Activated CD4-positive, CD25-positive, alpha-beta regulatory T cell treated with anti-CD3 and anti-CD28 coated beads, Interleukin-2, amount 50 U/mL, for 16 hours (primary cell): ENCODE measurements at places on chromosomes 3 and 15.

- DNase-seq: no peak
Measured at GRCh38 chr3:73674280-73674679, 49.5 kb upstream of the PDZRN3 start.

- no peak for DNase-seq
Measured at GRCh38 chr3:185825006-185825638, at the start of gene IGF2BP2. IGF2BP2 (minus strand) TSS chr3:185825042; CDS start chr3:185824960, 82 bp downstream.

DNA sequence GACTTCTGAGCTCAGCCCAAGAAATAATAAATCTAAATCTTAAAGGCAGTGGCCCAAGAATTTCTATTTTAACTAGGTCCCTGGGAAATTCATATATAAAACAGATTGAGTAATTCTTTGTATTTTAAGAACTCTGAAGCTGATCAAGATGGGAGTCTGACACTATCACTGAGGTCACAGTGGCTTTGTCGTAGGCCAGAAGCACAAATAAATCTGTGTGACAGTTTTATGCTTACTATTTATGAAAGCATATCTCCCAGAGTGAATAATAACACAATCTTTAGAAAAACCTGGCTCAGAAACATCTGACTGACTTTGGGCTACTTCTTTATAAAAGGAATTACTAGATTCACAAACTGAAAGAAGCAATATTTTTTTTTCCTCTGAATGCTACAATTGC lies 51.9 kb downstream of the SLITRK3 start:
- DNase-seq: no peak

DNA sequence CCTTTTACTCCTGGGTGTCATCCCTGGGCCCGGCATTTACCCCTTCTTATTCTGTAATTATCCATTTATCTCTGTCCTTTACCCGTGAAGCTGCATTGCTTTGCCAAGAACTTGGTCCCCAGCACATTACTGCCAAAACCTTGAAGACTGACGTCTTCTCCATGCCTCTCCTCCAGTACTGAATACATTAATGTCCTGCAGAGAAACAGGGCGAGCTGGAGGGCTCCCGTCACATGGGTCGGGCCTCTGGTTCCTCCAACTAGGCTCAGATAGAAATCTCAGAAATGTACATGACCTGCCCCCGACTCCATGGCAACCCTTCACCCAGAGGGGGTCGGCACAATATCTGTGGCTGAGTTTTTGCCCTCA lies 445 bp downstream of the EFCAB12 start:
- no peak for DNase-seq

DNA sequence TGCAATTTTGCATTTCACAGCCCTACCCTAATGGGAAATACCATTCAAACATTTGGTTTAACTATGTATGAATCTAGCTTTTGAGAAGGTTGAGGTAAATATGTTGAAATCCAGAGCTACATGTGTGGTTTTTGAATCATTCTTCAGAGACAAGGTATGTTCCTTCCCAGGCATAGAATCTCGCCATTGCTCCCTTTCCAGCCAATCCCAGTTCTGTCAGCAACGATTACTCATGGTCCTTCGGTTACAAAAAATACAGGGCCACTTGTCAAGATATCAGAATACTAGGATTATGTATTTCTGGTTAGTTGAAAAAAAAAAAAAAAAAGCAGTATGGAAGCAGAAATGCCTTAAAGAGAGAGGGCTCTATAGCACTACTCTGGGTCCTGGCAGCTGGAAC lies 182.4 kb downstream of the RBMS3 start:
- no peak for DNase-seq

- DNase-seq: no peak
Measured at GRCh38 chr3:140505213-140505612, 172.7 kb upstream of the TRIM42 start.

DNA sequence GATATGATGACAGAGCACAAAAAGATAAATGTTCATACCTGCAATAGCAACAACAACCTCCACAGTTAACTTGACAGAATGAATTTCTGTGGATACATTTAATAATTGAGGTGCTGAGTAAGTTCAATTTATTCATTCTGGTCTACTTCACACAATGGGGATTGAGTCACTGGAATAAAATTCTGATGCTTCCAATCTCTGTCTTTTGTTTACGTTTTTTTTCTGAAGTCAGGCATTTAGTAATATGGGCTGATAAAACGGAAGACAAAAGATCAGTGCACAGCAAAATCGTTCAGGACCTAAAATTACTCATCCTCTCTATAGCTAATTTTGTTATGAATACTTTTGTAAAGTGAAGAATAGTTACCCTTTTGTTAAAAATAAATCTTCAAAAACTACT lies 565.9 kb upstream of the CCDC54 start:
- no peak for DNase-seq

GRCh38 chr3:126696701-126697267 lies 7.3 kb upstream of the CHCHD6 start:
- no peak for DNase-seq

GRCh38 chr3:177351757-177352158 lies 154.5 kb upstream of the TBL1XR1 start:
- no peak for DNase-seq

DNA sequence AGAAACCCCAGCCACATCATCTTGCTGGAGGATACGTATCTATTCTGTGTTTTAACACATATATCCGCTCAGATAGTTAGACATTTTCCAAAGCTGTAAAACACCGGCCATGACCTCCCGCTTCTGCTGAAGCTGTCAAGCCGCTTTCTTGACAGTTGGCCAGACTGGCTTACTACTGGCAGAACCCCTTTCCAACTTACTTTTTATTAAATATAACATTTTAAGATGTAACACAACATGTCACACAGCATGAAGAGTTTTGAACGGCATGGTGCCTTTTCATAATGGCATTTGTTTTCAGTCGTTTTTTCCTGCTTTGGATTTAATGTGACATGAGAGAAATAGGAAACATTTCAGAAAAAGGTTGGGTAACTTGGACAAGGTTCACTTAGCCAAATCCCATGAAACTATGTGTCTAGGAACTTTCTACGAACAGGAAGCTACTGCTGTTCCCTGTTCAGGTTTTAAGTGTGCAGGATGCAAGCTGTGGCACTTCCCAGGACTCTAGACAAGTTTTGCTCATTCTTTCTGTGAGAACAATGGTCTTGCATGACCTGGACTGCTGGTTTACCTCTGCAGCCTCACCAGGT lies 281.4 kb downstream of the THSD4 start:
- DNase-seq: no peak

- DNase-seq: no peak
Measured at GRCh38 chr3:732326-732928, 360.4 kb upstream of the CNTN6 start.

DNA sequence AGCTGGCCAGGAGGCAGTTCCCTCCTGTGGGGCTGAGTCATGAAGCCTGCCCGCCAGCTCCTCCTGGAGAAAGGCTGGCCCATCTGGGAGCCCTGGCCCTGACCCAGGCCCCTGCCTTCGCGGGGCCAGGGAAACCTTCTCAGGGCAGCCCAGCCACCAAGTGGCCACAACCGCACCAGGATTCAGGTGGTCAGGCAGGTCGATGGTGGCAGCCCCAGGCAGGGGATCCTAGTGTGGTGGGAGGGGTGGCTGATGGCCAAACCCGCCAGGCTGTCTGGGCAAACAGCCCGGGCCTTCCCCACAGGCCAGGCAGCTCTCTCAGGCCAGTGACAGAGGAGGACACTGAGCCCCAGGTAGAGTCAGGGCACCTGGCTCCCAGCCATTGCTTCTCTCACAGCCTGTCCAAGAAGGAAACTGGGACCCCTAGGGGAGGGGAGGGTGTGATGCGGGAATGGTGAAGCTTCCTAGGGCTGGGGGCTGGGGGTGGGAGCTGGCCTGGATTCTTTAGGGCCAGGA lies 1.2 kb downstream of the TWF2 start:
- no peak for DNase-seq

- no peak for DNase-seq
Measured at GRCh38 chr3:176767385-176767784, 429.9 kb downstream of the TBL1XR1 start.

GRCh38 chr15:86541540-86541939 lies 461.9 kb downstream of the AGBL1 start:
- no peak for DNase-seq

DNA sequence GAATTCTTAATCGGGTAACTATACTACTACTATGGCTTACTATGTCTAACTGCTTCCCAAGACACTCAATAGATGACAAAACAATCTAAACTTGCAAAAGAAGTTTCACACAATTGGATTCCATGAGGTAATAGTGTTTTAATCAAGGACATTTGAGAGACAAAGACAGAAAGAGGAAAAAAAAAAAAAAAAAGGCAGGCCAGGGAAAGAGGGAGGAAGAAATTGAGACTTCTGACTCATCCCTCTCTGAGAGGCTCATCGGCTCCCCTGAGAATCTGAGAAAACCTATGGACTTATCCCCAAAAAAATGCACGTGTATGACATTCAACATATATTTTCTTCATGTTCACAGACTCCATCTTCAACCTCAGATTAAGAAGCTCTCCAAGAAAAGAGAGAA lies 61.0 kb downstream of the SCAPER start:
- no peak for DNase-seq

- DNase-seq: no peak
Measured at GRCh38 chr3:100941041-100941440, 52.2 kb downstream of the ABI3BP start.

- DNase-seq: no peak
Measured at GRCh38 chr15:82890338-82890994, 62.1 kb downstream of the HOMER2 start.

DNA sequence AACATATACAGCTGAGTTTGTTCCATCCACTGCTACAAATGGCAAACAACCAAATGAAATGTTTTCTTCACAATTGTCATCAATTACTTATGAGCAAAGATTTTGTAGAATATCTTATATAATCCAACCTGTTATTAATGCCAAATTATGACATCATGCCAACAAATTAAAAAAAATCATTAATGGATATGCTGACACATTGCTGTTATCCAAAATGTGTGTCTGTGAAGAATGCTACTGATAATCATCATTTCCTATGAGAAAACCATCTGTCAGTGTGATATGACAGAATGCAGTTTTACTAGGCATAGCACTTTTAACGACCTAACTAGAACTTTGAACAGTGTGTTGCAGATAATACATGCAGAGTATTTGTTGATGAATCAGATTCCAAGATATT lies 556.5 kb upstream of the KCNMB2 start:
- DNase-seq: no peak

DNA sequence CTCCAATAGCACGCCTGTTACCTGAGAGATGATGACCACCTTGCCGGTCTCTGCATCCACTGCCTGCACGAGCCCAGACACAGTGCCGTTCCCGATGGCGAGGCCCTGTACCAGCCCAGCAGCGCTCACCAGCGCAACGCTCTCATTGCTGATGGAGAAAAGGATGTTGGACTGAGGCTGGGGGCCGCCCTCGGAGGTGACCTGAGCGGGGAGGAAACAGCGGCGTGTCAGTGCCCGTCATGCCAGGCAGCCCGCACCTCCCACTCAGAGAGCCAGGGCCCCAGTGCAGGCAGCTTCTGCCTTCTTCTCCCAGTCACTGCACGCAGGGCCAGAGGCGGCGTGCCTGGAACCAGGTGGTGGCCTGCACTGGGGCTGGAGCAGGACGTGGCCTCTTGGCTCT lies 80.3 kb downstream of the NUP210 start:
- DNase-seq: no peak

DNA sequence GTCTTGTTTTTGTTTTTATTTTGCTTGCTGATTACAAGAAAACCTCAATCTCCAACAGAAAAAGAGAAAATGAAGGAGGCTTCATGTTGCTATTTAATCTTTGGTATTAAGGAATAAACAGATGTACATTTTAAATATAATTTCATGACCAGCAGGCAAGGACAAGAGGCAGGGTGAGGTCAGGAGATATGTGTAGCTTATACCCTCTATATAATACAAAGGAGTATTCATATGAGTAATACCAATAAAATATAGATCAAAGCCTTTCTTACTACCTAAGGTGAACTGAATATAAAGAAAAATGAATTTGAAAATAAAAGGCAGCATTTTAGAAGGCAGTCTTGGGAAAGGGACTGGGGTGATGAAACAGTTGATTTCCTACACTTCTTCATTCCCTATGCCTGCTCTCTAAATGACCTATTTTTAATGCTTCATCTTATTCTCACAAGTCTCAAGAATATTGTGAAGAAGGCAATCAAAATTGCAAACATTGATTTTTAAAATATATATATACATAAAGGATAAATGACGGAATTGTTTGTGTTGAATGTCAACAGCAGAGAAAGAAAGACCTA lies 8.6 kb upstream of the CBLB start:
- no peak for DNase-seq

- no peak for DNase-seq
Measured at GRCh38 chr3:139106013-139106932, 61.6 kb upstream of the PRR23C start.

DNA sequence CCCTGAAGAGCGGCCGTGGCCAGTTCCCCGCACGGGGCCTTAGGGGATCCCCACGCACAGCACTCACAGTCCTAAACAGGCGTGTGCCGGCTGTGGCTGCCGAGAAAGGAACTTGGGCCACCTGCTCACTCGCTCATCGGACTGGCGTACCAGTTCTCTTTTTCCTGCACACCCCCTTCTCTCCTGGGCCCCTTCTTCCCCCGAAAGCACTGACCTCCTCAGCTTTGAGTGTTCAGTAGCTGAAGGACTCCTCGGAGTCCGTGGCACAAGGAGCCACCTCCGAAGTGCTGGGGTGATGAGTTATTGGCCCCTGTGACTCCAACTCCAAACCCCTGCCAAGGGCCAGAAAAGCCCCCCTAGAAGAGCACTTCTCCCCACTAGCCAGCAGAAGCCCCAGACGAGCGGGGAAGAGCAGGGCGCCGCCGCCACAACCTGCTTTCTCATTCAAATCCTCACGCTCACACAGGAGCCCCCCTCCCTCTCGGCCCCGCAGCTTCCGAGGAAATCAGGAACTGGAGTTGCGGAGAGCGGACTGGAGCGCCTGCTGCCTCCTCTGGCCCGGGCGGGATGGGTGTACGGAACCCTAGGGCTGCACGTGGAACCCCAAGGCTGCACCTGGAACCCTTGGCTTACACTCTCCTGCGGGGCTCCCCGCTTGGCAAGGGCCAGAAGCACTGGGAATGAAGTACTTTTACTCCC lies at the start of gene PLCH1:
TSS of gene PLCH1 (minus strand) at position 446 of the 699 bp plus-strand sequence. CDS start 40,847 bp downstream, outside the sequence.
- DNase-seq: no peak

DNA sequence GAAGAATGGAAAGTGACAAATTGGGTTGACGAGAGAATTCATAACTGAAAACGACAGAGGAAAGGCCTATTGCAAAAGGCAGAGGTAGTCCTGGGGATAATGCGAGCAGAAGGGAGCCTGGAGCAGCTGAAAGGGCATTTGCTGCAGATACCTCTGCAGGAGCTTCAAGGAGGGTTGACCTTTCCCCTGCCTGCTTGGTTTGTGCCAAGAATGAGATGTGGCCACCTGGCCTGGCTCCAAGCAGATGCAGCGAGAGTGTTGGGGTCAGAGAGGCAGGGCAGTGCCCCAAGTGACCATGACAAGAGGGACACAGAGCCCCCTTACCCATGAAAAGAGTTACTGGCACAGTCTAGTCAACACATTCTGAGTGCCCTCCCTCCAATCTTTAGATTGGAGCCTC lies 43.5 kb downstream of the SLC41A3 start:
- no peak for DNase-seq

- no peak for DNase-seq
Measured at GRCh38 chr3:32969656-32970055, 18.2 kb downstream of the CCR4 start.
